Breast epithelium (tissue), 4 donors: ENCODE measurements at places on chromosomes 7 and 10.
A peak's percentile ranks its signal among the peaks of the same experiment; 100 is the strongest.

DNA sequence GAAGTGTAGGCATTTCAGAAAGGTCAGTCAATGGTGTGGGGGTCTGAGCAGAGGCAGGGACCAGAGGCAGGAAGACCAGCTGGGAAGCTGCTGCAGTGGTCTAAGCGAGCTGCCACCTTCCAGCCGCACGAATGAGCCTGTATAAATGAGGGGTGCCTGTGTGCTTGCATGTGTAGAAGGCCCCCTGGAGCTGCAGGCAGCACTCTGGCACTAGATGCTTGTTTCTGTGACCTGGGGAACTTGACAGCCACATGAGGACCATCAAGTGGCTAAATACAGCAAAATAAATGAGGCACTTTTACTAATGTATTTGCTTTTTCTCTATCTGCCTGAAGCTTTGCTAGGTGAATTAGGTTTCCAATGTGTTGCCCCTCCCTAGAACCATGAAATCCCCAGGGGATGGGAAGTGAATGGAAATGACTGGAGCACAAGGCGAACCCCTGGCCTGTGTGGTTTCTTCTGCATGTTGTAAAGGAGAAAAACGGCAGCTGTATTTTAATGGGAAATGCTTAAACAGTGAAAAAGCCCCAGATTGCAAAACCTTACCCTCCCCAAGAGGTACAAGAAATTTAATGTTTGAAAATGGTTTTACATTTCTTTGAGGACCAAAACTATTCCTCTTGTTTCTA, 57.7 kb downstream of the PYROXD2 start:
- no peaks in the 10 kb centered on the region for H3K4me1 ChIP-seq
- no peaks in the 10 kb centered on the region for H3K36me3 ChIP-seq
- H3K27ac ChIP-seq, result no peak overlapping the region
- H3K27me3 ChIP-seq, result no peaks in the 10 kb centered on the region
- no peak overlapping the region for H3K4me3 ChIP-seq
- DNase-seq, result no peak

- H3K27ac ChIP-seq, result no peak overlapping the region
- DNase-seq, result no peak
- H3K4me3 ChIP-seq, result no peak overlapping the region
- H3K4me1 ChIP-seq, result no peaks in the 10 kb centered on the region
- H3K36me3 ChIP-seq, result no peaks in the 10 kb centered on the region
- H3K27me3 ChIP-seq, result no peaks in the 10 kb centered on the region
Observed at GRCh38 chr7:36490419-36490830, 100.8 kb downstream of the ANLN start.

DNA sequence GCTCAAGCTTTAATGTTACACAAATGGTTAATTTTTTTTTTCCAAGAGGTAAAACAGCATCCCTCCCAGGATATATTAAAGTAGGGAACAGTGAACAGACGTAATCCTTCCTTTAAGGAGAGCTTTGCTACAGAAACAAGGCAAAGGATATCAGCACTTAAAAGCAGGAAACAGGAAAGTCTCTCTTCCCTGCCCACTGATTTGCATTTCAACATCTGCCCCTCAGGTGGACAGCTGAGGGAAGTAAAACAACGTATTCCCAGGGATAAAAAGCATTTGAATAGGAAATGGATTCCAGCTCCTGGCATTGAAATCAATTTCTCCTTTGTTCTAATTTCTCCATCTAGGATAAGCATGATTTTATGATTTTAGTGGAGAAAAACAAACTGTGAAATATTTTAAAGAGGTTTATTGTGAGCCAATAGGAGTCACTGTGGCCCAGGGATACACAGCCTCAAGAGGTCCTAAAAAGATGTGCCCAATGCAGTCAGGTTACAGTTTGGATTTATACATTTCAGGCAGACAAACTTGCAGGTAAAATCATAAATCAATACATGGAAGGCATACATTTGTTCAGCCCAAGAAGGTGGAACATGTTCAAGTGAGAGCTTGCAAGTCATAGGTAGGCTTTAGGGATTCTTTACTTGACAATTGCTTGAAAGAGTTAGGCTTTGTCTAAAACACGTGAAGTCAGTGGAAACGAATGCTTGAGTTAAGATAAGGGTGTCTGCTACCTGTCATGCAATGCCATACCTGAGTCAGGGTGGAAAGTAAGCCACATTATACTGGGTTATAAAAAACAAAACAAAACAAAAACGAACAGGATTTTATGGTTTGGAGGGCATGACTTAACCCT, 286.2 kb upstream of the VWC2 start:
- no peaks in the 10 kb centered on the region for H3K27me3 ChIP-seq
- no peaks in the 10 kb centered on the region for H3K4me1 ChIP-seq
- H3K36me3 ChIP-seq, result no peaks in the 10 kb centered on the region
- H3K4me3 ChIP-seq, result no peak overlapping the region

GRCh38 chr10:71084061-71084817, 128.1 kb upstream of the UNC5B start:
- no peak overlapping the region for H3K4me3 ChIP-seq
- no peak overlapping the region for H3K27ac ChIP-seq
- H3K27me3 ChIP-seq, result no peaks in the 10 kb centered on the region
- H3K36me3 ChIP-seq, result no peaks in the 10 kb centered on the region
- DNase-seq, result peak; percentile 14

DNA sequence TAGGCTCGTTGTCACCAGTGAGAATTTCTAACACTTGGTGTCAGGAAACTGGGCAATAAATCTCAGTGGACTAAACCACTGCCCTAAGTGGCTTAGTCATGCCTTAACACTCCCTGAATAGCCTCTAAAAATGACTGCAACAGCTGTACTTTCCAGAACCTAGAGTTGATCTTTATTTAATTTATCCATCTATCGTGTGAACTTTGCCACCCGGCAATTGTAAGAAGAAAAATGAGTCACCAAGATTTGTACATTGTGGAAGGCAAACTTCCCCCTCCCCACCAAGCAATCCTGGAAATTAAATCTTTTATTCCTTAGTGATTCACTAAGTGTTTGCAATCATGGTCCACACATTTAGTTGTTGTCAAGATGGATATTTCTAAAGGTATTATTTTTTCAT, 47.1 kb downstream of the NXPH1 start:
- no peak overlapping the region for H3K27ac ChIP-seq
- H3K36me3 ChIP-seq, result no peaks in the 10 kb centered on the region
- no peaks in the 10 kb centered on the region for H3K4me1 ChIP-seq
- no peak overlapping the region for H3K4me3 ChIP-seq
- DNase-seq, result no peak

- H3K27me3 ChIP-seq, result no peaks in the 10 kb centered on the region
- H3K4me3 ChIP-seq, result no peak overlapping the region
- DNase-seq, result no peak
- no peaks in the 10 kb centered on the region for H3K4me1 ChIP-seq
- no peak overlapping the region for H3K27ac ChIP-seq
- no peaks in the 10 kb centered on the region for H3K36me3 ChIP-seq
Observed at GRCh38 chr10:20596065-20596755, 300.9 kb downstream of the NEBL start.

DNA sequence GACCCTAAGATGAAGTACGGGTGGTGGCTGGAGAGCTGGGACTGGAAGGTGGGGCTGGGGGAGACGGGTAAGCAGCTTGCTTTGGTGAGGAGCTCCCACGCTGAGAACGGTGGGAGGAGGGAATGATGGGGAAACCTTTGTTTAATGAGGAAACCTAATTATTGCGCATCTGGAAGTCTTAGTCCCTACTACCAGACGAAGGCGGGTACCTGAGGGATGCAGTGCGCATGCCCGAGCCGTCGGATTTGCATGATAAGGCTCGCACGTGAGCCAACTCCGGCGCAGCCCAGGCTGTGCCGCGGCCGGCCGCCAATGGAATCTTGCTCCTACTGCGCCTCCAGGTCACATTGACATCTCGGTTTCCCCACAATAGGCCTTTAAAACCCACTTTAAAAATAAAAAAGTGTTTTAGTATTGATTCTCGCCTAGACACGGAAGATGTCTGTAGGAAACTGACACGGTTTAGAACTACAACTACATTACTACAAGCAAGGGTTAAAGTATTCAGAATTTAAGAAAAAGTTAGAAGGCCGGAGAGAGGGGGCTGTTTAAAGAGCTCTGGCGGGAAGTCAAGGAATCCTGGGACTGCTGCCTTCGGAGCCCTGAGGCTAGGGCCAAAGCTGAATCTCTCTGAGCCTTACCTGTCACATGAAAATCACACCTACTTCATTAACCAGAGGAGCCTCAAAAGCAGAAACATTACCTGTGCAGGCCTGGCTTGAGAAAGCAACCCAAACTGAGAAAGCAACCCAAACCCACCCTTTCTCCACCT, 12.1 kb upstream of the DLX6 start:
- no peak overlapping the region for H3K27ac ChIP-seq
- no peak overlapping the region for H3K4me3 ChIP-seq
- no peaks in the 10 kb centered on the region for H3K4me1 ChIP-seq
- DNase-seq, result no peak

- H3K27me3 ChIP-seq, result no peaks in the 10 kb centered on the region
- no peaks in the 10 kb centered on the region for H3K36me3 ChIP-seq
- DNase-seq, result no peak
- H3K27ac ChIP-seq, result no peak overlapping the region
Observed at GRCh38 chr7:156751319-156751718, 110.7 kb downstream of the RNF32 start.

GRCh38 chr10:44382981-44383748, 1.7 kb downstream of the CXCL12 start:
- DNase-seq, result no peak
- H3K27me3 ChIP-seq, result peaks cover 25% of the 10 kb centered on the region

- H3K27ac ChIP-seq, result no peak overlapping the region
- H3K27me3 ChIP-seq, result no peaks in the 10 kb centered on the region
- no peak overlapping the region for H3K4me3 ChIP-seq
- no peak for DNase-seq
Observed at GRCh38 chr7:28564755-28565374, 152.5 kb downstream of the CREB5 start.

DNA sequence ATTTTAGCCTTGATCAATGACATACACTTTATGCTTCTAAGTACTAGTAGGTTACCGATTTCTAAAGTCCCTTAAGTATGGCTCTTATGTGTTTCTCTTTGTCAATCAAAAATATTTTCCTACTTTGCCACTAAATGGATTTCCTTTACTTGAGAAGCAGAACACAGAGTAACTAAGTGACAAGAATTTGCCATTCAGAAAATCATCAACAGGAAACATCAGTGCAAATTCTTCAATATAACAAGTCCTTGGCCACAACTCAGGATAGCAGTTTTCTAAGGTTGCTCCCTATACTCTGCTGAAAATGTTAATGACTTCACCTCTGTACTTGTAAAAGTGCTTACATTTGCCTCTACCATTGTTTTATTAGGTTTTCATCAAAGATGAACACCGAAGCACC, 239.6 kb upstream of the SLC26A5 start:
- no peak overlapping the region for H3K4me3 ChIP-seq
- no peak overlapping the region for H3K27ac ChIP-seq
- H3K36me3 ChIP-seq, result no peaks in the 10 kb centered on the region
- no peak for DNase-seq
- no peaks in the 10 kb centered on the region for H3K27me3 ChIP-seq
- H3K4me1 ChIP-seq, result no peaks in the 10 kb centered on the region

- no peaks in the 10 kb centered on the region for H3K4me1 ChIP-seq
- no peaks in the 10 kb centered on the region for H3K27me3 ChIP-seq
- H3K27ac ChIP-seq, result no peak overlapping the region
- H3K4me3 ChIP-seq, result no peak overlapping the region
Observed at GRCh38 chr10:116699471-116700150, 42.8 kb downstream of the HSPA12A start.

GRCh38 chr10:20271490-20271889, 455.3 kb downstream of the PLXDC2 start:
- no peaks in the 10 kb centered on the region for H3K4me1 ChIP-seq
- no peaks in the 10 kb centered on the region for H3K27me3 ChIP-seq
- no peak overlapping the region for H3K4me3 ChIP-seq
- no peak for DNase-seq

DNA sequence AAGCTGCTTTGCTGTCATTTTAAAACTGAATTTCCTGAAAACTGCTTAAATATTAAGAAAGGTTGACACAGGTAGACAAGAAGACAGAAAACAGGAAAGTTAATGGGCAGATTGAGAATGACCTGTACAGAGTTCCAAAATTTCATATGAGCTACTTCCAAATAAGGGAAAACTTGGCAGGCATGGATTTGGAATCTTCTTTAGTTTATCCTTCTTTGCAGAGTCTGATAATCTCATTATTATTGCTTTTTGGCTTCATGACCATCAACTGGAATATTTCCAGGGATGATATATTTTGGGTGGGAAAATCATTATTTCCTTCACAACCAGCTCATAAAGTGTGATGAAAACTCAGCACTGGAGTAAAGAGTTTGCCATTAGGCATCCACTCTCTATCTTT, 346.5 kb upstream of the NPVF start:
- H3K4me1 ChIP-seq, result no peaks in the 10 kb centered on the region
- DNase-seq, result no peak
- no peak overlapping the region for H3K4me3 ChIP-seq
- no peaks in the 10 kb centered on the region for H3K27me3 ChIP-seq
- H3K36me3 ChIP-seq, result no peaks in the 10 kb centered on the region

DNA sequence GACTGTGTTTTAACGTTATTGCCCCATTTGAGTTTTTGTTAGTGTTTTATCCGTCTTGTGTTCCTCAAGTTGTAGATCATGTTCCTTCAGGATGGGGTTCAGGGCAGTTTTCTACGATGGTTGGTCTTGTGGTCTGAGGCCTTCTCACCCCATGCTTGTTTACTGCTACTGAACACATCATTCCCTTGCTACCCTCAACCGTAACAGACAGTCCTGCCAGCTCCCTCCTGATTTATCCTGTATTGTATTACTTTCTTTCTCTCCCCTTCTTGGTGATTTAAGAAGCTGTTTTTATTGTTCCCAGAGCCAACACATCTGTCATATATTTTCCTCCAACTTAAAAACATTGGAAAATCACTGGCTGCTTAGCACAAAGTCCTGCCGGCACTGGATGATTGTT, 719.8 kb downstream of the INHBA start:
- H3K27ac ChIP-seq, result no peak overlapping the region
- no peaks in the 10 kb centered on the region for H3K27me3 ChIP-seq
- H3K4me1 ChIP-seq, result no peaks in the 10 kb centered on the region

GRCh38 chr7:92192326-92192725, 13.4 kb upstream of the LRRD1 start:
- H3K36me3 ChIP-seq, result no peaks in the 10 kb centered on the region
- H3K27me3 ChIP-seq, result no peaks in the 10 kb centered on the region
- H3K27ac ChIP-seq, result no peak overlapping the region
- H3K4me3 ChIP-seq, result no peak overlapping the region

GRCh38 chr10:105967256-105967655, 1197.2 kb downstream of the SORCS1 start:
- no peaks in the 10 kb centered on the region for H3K36me3 ChIP-seq
- no peak overlapping the region for H3K4me3 ChIP-seq
- no peak overlapping the region for H3K27ac ChIP-seq
- no peak for DNase-seq

GRCh38 chr10:78299851-78300468, 266.3 kb downstream of the RPS24 start:
- H3K27me3 ChIP-seq, result no peaks in the 10 kb centered on the region
- no peaks in the 10 kb centered on the region for H3K36me3 ChIP-seq
- H3K4me3 ChIP-seq, result no peak overlapping the region
- no peak for DNase-seq
- H3K4me1 ChIP-seq, result no peaks in the 10 kb centered on the region
- no peak overlapping the region for H3K27ac ChIP-seq

- H3K4me3 ChIP-seq, result no peak overlapping the region
- no peaks in the 10 kb centered on the region for H3K27me3 ChIP-seq
- H3K27ac ChIP-seq, result no peak overlapping the region
Observed at GRCh38 chr10:97861097-97861750, 11.6 kb downstream of the GOLGA7B start.
